T-helper 2 cell (primary cell): ENCODE measurements at places on chromosomes 2 and 18.

DNA sequence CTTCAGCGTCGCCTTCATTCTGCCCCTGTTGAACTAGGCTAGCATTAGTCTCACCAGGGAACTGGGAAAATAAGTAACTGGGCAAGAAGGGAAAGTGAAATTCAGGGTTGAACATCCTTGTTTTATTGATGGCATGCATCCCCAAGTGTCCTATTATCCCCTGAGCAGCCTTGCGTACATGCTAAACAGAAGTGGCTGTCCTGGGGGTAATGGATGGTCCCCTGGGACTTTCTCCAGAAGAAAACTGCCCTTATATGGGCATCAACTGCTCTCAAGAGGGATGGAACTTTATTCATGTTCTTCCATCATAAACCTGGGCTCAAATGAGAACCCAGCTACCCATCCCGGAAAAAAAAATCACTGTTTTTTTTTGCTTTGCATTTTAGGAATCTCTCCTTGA is 11.8 kb upstream of the SMIM21 start:
- no peak for DNase-seq

DNA sequence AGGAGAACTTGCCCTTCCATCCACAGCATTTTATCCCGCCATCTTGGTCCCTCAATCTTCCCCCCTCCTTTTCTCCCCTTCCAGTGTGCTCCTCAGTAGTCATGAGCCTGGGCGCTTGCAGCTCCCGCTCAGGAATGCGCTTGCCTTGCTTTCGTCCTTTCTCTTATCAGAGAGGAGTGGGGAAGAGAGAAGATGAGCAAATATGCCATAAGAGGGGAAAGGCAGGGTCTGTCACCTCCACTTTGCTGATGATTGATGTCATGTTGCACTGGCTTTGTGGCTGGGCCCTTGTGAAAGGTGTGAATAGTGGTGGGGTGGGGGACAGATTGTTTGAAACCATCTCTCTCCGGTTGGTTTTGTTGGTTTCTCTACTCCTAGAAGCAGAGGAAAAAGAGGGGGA is 569.3 kb downstream of the TNS1 start:
- DNase-seq: peak; percentile 12

- DNase-seq: no peak
Observed at GRCh38 chr18:26096852-26097251, 6.4 kb upstream of the SS18 start.

- DNase-seq: peak; percentile 21
Observed at GRCh38 chr2:12412898-12413305, 303.8 kb upstream of the TRIB2 start.

DNA sequence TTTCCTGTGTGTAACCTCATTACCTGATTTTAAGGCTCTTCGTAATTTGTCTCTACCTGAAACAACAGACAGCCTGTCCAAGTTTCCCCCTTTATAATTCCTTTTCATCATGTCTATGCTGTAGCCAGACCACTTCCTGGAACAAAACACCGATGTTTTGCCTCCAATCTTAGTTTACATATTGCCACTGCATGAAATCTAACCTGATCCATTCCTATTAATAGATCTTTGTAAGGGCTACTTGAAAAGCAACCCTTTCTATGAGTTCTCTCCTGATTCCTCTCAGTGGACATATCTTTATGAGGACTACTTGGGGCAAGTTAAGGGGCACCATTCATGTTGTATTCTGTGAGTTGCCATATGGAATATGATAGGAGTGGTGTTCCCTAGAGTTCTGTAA is 30.9 kb downstream of the ZNF638 start:
- no peak for DNase-seq

GRCh38 chr2:167510071-167510759 is 621.9 kb downstream of the XIRP2 start:
- DNase-seq: no peak

DNA sequence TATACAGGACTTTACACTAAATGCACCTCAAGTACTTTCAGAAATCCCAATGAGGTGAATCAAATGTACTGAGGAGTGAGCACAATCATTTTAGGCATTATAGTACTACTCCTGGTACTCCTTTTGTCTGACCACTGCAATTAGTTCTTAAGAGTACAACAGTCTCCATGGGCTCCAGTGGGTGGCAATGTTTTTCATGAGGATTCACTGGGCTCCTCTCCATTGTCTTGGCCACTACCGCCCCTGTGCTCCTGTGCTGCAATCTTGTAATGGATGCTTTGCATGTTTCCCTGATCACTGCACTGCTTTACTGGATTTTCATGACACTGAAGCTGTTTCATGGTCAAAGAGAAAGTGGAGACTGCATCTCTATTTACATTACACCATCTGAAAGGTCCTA is 268.5 kb upstream of the ZSWIM2 start:
- no peak for DNase-seq

- DNase-seq: no peak
Observed at GRCh38 chr2:28168376-28168775, 224.3 kb upstream of the FOSL2 start.

GRCh38 chr2:117087535-117088291 is 726.8 kb upstream of the DDX18 start:
- DNase-seq: no peak

DNA sequence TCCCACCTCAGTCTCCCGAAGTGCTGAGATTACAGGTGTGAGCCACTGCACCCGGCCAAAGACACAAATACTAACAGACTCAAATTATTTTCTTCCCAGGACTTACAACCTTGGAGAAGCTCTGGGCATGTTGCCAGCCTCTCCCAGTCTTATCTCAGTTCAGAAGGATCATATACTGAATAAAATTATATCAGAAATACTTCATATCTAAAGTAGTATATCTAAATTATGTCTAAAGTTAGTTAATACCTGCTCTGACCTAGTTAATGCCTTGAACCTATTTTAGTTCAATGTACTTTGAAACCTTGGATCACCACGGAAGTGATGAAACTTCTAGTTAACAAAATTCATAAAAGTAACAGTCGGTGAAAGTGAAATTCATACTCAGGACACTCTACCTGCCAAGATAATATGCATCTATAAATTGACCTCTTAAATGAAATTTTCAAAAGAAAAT is 34.4 kb upstream of the CYBRD1 start:
- DNase-seq: no peak

- DNase-seq: no peak
Observed at GRCh38 chr2:191190861-191191552, 40.2 kb upstream of the STAT4 start.

DNA sequence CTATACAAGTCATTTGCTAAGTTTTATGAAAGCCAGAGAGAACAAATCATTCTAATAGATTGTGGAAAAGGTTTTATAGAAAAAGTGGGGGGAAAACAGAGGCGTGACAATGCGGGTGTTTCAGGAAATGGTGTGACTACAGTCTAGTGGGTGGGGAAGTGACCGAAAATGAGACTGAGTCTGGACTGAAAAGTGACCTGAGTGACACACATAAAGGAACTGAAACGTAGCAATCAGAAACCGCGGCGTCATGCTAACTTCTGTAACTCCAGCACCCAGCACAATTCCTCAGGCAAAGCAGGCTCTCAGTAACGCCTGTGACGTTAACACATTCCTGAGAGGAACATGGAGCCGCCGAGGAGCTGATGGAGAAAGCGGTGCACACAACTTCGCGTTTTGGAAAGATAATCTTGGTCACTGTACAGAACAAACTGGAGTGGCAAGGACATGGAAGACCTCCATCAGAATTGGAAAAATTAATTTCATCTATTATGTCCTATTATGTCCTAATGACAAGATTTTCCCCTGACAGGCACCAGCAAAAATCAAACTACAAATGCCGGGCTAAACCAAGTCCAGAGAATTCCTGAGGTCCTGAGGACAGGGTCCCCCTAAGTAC is 1.4 kb upstream of the CD226 start:
- DNase-seq: no peak

GRCh38 chr2:107430596-107431266 is 396.0 kb upstream of the RGPD4 start:
- no peak for DNase-seq

- no peak for DNase-seq
Observed at GRCh38 chr2:177872286-177872685, 200.3 kb downstream of the PDE11A start.

- no peak for DNase-seq
Observed at GRCh38 chr2:32683520-32684086, 55.8 kb downstream of the TTC27 start.

- no peak for DNase-seq
Observed at GRCh38 chr18:4586731-4587130, 131.6 kb upstream of the DLGAP1 start.

DNA sequence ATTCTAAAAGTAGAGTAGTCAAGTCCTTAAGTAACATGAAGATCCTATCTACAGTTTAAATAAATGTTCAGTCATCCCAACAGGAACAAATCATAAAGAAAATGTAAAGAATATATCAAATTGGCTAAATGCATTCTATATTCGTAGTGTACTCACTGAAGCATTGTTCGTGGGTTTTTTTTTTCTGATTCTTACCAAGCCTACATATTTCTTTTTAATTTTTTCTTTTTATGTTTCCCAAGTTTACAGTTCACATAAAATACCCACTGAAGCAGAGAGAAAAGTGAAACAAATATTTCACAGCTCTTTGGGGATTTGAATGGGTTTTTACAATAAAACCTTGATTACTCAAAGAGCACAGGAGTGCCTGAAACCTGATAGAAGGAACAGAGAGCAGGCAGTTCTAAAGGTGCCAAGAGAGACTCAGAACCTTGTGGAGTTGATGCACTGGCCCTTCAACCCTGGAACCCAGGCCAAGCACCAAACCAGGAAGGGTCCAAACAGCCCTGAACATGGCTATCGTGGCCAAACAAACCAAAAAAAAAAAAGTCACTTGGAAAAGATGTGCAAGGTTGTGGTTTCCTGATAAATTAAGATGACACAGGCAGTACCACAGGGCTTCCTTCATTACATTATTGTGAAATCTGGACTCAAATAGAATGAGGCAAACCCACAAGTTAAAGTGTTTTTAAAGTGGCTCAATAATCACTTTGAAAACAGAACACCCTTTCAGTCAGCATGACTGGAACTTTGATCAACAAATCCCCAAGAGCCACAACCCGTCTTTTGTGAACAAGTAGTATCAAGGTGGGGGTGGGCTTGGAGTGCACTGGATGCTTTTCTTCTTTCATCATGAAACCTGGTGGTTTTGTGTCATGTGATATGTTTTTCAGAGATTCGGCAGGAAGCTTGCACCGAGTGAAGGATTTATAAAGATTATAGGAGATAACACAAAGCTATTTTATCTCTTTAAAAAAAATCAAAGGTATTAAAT is 245.0 kb upstream of the FN1 start:
- no peak for DNase-seq

GRCh38 chr2:723761-724160 is 46.6 kb upstream of the TMEM18 start:
- no peak for DNase-seq

DNA sequence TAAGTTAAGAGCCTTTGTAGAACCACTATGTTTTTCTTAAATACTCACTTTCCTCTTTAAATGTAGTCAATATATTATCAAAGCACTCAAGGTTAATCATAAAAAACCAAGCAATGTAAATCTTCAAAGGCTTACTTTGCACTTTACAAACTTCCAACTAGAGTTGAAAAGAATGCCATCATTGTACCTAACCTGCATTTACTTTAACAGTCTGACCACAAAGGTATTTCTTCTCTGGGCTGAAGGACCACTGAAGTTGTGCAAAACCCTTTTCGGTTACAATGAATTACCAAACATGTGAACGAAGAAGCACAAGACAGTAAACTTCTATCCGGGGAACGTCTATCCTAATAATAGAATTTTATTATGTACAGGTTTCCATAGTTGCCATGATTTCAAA is 3.0 kb downstream of the HNRNPLL start:
- no peak for DNase-seq

GRCh38 chr2:234500394-234501006 is 3.6 kb upstream of the ARL4C start:
- DNase-seq: peak; percentile 90

GRCh38 chr2:233822101-233822771 is 32.1 kb downstream of the HJURP start:
- DNase-seq: no peak

- no peak for DNase-seq
Observed at GRCh38 chr2:63712748-63713147, 124.0 kb downstream of the MDH1 start.

GRCh38 chr2:140988597-140988996 is 1142.2 kb downstream of the LRP1B start:
- DNase-seq: no peak

DNA sequence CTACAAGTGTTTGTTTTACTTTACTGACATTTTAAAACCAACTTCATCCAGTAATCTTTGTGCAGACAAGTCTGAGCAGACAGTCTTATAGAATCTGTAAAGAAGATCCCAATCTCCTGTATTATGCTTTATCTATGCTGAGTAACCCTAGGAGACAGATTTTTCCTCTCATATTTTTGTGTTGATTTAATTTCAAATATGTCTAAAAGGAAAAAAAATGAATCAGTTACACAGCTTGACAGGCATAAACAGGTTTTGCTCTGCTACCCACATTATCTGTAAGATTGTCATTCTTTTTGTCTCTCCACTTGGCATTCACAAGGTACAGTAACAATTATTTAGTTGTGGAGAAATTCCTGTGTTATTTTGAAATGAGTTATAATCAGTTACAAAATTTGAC is 415.0 kb downstream of the NYAP2 start:
- DNase-seq: no peak

GRCh38 chr18:5944448-5944847 is 49.1 kb upstream of the TMEM200C start:
- no peak for DNase-seq

DNA sequence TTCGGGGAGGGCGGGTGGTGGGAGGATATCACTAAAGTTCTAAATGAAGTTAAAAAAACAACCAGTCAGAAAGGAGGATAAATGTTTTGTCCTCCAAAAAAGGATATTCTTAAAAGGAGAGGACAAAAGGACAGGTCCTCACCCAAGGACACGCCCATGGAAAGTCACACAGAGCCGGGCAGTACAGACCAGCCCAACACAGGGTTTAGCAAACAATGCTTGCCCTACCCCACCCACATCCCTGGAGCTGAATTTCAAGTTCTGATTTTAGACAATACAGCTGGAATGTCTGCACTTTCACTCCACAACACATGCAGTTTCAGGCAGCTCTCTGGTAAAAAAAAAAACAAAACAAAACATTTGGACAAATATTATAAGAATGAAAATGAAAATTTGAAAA is 67.9 kb downstream of the SLC9A4 start:
- DNase-seq: no peak

- DNase-seq: no peak
Observed at GRCh38 chr18:49591271-49591670, 29.4 kb downstream of the LIPG start.

DNA sequence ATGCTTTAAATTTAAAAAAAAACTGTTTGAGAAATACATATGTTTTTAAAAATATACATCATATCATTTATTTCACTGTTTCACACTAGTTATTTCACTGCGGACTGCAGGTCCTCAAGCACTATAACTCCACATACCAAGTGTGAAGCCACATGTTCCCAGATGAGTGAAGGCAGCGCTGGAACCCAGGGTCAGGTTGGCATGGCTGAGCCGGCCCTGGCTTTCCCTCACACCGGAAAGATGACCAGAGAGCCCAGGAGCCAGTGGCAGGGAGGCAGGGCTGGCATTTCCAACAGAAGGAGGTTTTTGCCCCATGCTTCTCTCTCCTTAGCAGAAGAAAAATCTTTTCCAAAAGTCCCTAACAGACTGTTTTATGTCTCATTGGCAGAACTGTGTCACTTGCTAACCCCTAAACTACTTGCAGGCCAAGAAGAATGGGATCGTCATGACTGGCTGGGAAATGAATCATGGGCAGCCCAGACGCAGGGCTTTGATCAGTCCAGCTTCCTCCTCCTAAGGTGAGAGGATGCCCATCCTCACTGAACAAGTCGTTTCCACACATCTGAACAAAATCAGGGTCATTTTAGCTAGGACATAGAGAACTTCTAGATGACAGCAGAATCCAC is 287.6 kb upstream of the HNRNPA3 start:
- DNase-seq: no peak

GRCh38 chr18:59068276-59069071 is 71.2 kb upstream of the SEC11C start:
- no peak for DNase-seq
